Activated CD4-positive, alpha-beta T cell treated with anti-CD3 and anti-CD28 coated beads for 1 hour (primary cell): ENCODE measurements at places on chromosomes 7 and 10.

DNA sequence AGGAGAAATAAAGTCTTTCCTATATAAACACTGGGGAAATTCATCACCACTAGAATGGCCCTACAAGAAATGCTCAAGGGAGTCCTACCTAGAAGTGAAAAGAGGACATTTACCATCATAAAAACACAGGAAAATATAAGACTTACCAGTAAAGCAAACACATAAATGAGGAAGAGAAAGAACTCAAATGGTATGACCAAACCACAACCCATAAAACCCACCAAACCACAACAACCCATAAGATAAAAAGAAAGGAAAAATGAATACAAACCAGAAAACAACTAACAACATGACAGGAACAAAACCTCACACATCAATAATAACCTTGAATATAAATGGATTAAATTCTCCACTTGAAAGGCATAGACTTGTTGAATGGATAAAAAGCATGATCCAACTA is 71.9 kb upstream of the DIP2C start:
- DNase-seq = no peak

DNA sequence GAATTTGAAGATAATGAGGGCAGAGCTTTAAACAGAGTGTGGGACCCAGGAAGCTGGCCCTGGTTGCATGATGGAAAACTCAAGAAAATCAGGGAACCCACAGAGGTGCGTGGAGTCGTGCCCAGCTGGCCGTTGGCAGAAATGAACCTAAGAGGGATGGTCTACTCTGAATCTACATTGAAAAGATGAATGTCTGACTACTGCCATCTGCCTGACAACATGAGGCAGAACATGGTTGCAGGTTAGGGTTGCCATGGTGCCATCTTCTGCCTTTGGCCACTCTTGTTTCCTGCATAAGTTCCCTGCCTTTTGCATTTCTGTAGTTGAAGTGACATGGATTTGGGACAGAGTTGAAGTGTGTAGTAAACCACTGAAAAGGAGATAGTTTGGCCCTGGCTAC is 138.5 kb upstream of the COBL start:
- DNase-seq = no peak

DNA sequence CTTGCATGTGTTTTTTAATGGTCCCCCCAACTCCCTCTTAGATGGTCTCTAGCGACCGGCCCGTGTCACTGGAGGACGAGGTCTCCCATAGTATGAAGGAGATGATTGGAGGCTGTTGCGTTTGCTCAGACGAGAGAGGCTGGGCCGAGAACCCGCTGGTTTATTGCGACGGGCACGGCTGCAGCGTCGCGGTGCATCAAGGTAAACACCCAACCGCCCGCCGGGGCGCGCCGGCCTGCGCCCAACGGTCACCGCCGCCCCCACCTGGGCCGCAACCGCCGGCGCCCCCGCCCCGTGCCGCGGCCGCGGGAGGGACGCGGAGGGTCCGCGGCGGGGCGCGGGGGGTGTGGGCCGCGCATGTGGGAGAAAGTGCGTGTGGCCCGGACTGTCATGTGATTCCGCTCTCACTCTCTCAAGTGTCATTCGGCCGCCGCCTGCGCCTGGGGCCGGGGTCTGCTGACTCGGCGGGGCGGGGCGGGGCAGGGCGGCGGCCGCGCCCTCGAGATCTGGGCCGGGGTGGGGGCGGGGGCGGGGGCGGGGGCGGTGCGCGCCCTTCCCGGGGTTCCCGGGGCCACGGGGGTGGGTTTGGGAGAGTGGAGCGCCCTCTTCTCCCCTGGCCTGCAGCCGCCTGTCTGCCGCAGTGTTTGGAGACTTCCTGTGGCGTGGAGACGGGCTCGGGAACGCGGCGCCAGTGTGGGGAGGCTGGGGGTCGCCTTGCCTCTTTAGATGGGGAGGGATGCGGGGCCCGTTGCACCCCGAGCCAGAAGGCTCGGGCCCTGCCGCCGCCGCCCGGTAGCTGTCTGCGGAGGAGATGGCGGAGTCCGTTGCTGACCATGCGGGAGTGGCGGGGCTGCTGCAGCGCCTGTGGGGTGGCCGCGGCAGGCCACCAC is 817 bp downstream of the MLLT10 start:
- DNase-seq = peak; percentile 39

DNA sequence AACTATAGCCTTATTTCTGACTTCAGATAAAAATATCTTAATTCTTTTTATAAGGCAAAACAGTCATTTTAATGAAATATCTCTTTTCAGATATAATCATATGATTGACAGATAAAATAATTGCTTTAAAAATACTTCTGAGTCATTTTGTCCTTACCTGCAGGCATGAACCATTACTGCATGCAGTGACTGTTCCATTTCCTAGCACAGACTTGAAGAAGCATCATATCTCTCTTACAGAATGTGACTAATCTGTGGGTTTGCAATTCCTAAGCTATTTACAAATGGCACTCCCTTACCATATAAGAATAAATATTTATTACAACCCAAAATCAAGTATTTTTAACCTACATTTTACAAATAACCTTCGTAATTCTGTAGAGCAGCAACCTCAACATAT is 120.7 kb downstream of the SRPK2 start:
- DNase-seq = no peak

GRCh38 chr10:44333511-44333910 is 51.4 kb downstream of the CXCL12 start:
- no peak for DNase-seq

GRCh38 chr7:151109094-151110048 is 23.1 kb downstream of the AGAP3 start:
- DNase-seq = no peak

DNA sequence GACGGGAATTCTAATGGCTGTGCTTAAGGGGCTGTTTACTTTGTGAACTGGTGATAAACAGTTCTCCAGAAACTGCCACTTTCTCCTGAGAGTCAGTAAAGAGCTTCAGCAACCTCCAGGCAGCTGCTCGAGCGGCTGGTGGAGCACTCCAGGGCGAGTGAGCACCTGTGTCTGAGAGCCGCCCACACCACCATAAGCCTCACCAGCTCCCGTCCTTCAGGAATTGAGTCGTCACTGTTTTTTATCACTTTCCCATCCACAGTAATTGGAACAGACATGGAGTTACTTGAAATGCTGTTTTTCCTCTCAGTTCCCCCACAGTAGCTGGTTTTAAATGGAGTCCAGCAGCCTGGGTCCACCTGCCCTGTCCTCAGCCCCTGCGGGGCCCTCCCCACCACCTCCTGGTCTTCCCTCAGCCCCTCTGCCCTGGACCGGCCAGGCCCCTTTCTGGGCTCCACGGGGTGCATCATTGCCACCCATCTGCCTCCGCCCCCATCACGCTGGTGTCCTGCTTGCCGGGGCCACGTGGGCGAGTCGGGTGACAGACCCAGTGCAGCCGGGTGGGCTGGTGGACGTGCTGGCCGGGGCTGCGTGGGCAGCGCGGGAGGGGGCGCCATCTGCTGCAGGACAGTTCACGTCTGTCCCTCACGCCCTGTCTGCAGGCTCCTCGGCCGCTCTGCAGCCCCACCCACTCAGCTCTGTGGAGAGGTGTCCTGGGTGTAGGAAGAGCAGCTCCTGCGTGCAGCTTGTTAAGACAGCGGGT is 56.0 kb downstream of the NKX6-2 start:
- no peak for DNase-seq

DNA sequence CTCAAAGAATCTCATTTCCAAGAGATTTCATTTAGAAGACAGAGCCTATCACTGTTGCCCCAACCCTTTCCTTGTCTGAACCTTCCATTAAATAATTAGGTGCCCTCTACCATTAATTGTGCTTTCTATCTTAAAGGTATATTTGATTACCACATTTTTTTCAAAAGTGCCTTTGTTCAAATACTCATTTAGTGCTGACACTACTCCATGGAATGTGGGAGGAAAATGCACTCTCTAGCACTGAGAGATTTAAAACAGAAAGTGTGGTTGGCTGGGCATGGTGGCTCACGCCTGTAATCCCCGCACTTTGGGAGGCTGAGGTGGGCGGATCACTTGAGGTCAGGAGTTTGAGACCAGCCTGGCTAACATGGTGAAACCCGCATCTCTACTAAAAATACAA is 119.8 kb downstream of the CACNA2D1 start:
- DNase-seq = no peak

- no peak for DNase-seq
Observed at GRCh38 chr7:113371416-113372043, 253.2 kb upstream of the SMIM30 start.

DNA sequence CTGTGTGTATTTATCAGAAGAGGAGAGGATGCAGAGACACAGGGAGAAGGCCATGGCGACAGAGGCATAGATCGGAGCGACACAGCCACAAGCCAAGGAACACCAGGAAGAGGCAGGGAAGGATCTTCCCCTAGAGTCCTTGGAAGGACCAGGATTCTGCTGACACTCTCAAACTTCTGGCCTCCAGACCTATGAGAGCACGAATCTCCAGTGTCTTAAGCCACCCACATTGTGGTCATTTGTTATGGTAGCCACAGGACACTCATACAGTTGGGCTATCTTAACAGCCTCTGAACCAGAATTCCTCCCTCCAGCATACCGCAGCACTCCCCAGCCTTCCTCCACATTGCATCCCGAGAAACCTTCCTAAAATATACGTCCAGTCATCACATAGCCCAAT is 367.0 kb upstream of the MGMT start:
- DNase-seq = no peak

DNA sequence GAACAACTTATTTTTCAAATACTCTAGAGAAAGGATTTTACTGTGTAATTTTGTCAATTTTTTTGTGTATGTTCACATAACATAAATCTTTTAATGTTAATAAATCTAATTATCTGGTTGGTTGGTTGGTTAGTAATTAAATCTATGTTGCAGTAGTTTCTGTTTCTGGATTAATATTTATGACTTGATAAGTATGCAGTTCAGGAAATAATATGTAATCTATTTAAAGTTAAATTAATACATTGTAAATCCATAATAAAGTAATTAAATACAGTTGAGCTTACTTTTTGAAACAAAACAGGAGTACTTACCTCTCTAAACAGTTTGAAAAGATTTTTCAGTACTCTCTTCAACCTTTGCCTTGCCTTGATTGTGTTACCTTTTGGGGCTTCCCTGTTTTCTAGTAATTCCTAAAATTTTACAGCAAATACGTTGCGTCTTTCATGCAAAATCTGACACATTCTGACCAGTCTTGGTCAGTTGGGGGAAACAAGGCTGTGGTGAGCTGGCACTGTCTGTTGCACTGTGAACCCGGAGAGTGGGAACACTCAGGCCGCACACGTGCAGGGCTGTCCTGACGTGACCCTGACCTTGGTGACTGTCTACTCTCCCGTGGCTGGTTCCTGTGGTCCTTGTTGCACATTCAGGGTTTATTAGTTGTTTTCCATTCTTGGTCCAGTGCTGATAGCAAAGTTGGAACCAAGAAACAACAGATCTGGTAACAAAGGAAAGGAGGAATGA is 45.6 kb upstream of the FGL2 start:
- DNase-seq = no peak
